OCI-LY7 (cell line): ENCODE measurements at places on chromosomes 12 and 14.

DNA sequence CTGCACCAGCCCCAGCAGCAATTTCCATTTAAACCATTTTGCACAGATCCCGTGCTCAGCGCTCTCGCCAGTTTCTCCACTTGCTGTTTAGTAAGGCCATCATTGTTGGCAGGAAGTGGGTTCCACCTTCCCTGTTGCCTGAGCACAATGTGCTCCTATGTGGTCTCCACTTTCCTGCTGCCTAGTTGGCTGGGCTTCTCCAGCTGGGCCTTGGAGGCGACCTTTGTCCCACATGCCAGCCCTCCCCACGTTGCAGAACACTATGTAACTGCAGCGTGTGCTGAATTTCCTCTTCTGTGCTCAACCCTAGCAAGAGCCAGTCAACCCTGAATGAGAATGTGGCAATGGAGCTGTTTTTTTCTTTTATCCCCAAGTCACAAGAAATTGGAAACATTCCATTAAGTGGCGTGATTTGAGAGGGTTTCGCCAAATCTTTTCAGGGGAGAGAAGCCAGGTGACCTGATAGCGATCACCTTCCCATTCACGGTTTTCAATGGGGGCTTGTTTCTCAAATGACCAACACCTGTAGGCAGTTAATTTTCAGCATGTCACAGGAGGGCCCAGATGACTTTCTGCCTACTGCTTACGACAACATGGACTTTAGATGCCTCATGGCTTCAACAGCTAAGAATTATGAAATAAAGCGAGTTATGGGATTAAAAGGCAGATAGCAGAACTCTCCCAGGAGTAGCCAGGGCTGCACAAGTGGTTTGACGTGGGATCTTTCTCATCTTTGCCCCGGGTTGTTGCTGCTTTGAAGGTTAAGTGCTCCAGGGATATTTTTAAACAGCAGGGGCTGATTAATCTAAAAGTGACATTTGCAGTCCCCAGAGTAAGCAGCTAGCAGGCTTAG is at the start of gene ACACB:
Gene ACACB (plus strand): TSS at position 830 of the 853 bp plus-strand sequence. CDS start 22,819 bp downstream, outside the sequence.
- DNase-seq = no peak

DNA sequence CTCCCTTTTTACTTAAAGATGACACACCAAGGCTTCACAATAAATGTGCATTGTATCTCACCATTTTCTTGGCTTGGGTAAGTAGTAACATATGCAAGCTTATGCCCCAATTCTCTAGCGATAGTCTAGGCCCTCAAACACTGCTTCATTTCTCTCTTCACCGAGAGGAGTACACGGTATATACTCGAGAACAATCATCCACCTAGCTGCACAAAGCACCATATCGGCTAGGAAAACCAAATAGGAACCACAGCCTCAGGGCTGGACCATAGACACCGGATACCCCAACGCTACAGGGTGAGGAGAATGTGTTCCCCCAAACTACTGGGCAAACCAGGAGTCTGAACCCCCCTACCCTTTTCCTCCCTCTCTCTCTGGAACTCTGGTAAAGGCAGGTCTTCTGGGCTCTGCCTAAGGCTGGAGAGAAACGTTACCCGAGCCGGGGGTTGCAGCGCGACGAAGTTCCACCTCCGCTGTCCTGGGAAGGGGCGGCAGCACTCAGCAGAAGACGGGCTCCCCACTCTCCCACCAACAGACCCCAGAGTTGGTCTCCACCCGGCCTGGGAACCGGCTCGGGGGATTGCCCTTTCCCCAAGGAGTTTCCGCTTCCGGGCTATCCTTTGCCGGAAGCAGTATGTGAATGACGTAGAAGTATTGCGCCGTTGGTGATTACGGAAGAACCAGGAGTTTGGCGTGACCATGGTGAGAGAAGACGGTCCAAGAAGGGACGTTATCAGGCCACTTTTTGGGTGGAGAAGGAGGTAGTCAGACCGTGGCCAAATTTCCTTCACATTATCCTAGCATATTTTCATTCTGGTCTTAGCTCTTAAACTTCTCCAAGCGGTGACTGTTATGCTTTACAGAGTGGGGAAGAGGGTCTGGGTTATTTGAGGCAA is at the start of the genes AREL1 and FCF1:
Gene AREL1 (minus strand): TSS at position 582 of the 896 bp plus-strand sequence. CDS start 27,465 bp downstream, outside the sequence.
Gene FCF1 (plus strand): TSS at position 646 of the 896 bp plus-strand sequence. CDS start 54 bp downstream, at position 700.
- peak; percentile 91 for DNase-seq

- no peak for DNase-seq
These were observed 5.5 kb downstream of the C12orf56 start for GRCh38 chr12:64385019-64385418.

- no peak for DNase-seq
These were observed 9.3 kb downstream of the CD163L1 start for GRCh38 chr12:7434670-7435069.

GRCh38 chr14:89534902-89535685 is 118.1 kb upstream of the FOXN3 start:
- DNase-seq = no peak

GRCh38 chr14:99425272-99425681 is 55.4 kb downstream of the SETD3 start:
- peak; percentile 51 for DNase-seq

DNA sequence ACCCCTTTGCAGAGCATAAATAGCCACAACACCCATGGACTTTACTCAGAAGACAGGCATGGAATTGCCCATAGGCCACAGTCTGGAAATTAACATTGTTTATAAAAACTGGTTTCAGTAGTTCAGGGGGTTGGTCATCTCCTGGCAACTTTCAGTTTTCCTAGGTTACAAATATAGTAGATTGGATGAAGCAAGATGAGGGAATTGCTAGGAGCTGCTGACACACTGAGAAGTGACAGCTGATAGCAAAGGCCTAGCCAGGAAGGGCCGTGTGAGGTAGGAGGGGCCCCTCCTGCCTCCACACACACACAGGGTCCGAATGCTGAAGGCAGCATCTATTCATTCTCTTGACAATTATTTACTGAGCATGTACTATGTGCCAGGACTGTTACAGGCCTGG is 8.3 kb downstream of the GALNT16 start:
- no peak for DNase-seq

DNA sequence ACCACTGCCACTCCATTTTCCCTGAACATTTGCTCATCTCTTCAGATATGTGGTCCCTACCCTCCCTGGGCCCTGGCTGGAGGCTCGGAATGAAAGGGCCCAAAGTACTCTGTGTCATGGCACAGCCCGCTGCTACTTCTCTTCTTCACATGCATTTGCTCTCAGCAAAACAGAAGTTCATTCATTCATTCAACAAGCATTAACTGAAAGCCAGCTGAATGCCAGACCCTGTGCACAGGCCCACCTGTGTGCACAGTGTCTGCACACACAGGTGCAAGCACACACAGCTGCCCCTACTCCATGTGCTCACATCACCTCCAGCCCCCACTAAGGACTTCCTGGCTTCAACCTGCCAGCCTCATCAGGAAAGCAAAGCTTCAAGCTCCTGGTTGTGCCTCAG is 7.8 kb downstream of the WNT1 start:
- peak; percentile 27 for DNase-seq

DNA sequence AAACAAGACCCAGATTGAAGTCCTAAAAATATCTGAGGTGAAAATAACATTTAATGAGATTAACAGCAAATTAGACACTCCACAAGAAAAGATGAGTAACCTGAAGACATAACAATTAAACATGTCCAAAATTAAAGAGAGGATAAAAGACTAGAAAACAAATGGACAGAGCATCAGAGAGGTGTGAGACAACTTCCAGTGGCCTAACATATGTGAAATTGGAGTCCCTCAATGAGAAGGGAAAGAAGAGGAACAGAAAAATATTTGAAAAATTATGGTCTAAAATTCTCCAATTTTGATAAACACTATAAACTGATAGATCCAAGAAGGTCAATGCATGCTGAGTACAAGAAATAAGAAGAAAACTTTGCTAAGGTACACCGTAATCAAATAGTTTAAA is 151.9 kb downstream of the KITLG start:
- DNase-seq = no peak

- no peak for DNase-seq
These were observed 133.8 kb upstream of the TBX3 start for GRCh38 chr12:114817571-114818425.

DNA sequence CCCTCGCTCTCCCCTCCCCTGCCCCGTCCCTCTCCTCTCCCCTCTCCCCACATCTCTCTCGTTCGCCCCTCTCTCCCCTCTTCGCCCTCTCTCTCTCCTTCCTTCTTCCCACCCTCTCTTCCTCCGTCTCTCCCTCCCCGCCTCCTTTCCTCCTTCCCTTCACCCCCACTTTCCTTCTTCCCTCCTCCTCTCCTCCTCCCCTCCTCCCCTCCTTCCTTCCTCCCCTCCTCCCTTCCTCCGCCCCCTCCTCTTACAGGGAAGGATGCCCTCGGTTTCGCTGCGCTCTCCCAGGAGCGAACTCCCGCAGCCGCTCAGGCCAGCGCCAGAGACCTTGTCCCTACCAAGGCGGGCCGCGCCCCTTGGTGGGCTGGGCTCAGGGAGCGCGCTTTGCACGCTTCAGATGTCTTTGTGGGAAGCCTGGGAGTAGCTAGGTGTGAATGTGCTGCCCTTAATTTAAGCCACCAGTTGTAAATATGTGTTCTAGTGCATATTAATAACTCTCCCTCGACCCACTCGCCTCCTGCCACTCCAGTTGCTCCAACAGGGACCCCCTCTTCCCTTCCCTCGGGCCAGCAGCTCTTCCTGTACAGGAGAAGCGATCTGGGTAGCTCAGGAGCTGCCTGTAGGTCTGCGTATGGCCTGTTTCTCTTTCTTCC is 13.3 kb upstream of the MAP3K9 start:
- no peak for DNase-seq

DNA sequence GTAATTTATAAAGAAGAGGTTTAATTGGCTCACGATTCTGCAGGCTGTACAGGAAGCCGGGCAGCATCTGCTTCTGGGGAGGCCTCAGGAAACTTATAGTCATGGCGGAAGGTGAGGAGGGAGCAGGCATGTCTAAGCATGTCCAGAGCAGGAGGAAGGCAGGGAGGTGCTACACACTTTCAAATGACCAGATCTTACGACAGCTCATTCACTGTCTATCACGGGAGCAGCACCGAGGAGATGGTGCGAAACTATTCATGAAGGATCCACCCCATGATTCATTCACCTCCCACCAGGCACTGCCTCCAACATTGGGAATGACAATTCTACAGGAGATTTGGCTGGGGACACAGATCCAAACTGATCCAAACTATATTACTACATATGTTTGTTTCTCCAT is 10.0 kb downstream of the SFSWAP start:
- no peak for DNase-seq

GRCh38 chr12:15580431-15580830 is 208.8 kb downstream of the EPS8 start:
- peak; percentile 14 for DNase-seq
